ENCODE measurements at places on chromosomes 12 and 14. TPM values are rescaled to one million over a fixed set of nuclear protein-coding genes. Genes with fewer than 3 reads are reported as not detected.

The RTL1 gene
- total RNA-seq = not detected

The DEGS2 gene
- total RNA-seq = not detected

The LYZ gene
- total RNA-seq = 1.0 TPM

The BRI3BP gene
- total RNA-seq = 1.5 TPM

The HOXC10 gene
- 5.2 TPM for total RNA-seq

The ZNF641 gene
- total RNA-seq = 16.6 TPM

The PRB2 gene
- total RNA-seq = not detected

The CFAP54 gene
- 4.6 TPM for total RNA-seq

The GARIN6 gene
- total RNA-seq = not detected

The HOXC12 gene
- total RNA-seq = not detected

The PHLDA1 gene
- total RNA-seq = 131 TPM

The SCNN1A gene
- 0.57 TPM for total RNA-seq

The SLCO1B1 gene
- total RNA-seq = not detected

Measured in placental pericyte (primary cell).